ENCODE measurements at places on chromosomes 6 and 20.
A peak's percentile ranks its signal among the peaks of the same experiment; 100 is the strongest.

DNA sequence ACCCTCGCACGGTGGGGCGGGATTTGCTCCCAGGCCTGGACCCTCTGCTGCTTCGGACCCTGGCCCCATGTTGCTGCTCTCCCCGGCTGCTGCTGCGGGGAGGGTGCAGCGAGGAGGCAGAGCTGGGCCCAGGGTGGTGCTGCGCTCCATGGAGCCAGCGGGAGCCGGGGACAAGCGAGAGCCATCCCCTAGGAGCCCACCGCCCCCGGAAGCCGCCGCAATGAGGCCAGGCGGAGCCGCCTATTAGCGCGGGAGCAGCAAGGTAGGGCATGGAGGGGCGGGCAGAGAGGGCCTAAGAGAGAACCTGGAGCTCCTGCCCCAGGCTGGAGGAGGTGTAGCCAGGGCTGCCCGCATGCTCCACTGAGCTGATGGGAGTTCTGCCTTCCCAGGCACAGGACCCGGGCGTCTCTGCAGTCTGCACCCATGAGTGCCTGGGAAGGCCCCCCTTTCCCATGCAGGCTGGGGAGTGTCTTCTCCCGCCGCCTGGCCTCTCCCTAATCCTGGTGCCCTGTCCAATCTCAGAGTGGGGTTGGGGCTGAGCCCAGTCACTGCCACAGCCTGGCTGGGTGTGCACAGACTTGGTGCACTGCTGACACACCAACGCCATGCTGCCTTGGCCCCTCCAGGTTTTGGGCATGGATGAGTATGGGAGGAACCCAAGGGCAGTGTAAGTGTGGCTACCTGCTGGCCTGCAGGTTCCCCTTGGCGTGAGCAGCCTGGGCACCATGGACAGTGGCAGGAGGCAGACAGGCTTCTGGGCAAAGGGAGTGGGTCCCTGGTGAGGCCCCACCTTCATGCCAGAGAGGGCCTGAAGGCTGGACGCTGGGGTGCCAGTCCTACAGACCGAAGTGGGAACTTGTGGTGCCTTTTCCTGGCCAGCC, 360.6 kb upstream of the MAP3K7 start:
- DNase-seq: no peak

GRCh38 chr20:50911030-50911429, 20.2 kb downstream of the ADNP start:
- no peak for DNase-seq

DNA sequence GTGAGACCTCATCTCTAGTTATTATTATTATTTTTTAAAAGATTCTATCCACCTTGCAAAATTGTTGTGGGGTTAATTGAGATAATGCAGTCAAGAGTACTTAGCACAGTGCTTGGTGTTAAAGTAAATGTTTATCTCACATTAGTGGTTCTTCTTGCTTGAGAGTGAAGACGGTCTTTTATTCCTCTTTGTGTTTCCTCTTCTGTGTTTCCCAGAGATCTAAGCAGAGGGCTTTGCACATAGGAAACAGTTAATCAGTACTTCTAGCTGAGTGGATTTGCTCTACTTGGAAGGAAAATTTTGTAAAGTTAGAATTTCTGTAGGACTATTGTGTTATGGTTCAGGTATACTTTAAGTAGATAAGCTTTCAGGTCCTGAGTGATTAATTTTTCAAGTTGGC, 3.5 kb downstream of the ARMC2 start:
- no peak for DNase-seq

DNA sequence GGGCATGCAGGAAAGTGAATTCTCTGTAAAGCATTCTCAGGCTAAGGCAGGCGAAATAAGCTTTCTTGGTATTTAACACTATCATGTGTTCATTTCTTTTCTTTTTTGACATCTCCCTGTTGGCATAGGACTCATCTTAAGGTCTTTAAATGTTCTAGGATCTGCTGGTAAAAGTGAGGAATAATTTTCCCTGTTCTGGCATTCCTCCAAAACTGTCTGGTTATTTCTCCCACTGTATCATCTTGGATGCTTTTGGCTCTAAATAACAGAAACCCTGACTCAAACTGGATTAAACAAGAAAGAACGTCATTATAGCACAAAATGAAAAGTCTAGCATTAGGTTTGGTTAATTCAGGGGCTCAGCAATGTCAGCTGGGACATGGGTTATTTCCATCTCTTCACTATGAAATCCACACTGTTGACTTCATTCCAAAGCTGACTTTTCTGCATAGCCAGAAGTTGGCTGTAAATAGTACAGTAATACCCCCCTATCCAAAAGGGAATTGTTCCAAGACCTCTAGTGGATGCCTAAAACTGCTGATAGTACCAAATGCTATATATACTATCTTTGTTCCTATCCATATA, 37.9 kb upstream of the SNAP25 start:
- no peak for DNase-seq

DNA sequence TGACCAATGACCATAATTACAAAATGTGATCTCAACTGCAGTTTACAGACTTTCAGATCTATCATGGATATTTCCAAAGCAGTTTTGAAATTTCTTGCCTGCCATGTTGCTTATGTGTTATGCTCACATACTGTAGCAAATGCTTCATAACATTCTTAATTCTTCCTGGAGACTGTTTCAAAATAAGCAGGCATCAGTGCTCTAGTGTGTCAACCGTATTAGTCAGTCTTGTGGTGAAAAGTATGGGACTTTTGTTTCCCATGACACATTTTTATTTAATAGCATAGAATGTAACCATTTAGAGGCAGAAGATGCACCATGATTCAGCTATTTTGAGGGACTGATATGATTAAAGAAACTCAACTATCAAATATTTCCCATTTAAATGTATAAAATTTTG, 1.7 kb downstream of the POPDC3 start:
- no peak for DNase-seq

- DNase-seq: no peak
These were observed 64.8 kb downstream of the SNX9 start for GRCh38 chr6:157887892-157888291.

DNA sequence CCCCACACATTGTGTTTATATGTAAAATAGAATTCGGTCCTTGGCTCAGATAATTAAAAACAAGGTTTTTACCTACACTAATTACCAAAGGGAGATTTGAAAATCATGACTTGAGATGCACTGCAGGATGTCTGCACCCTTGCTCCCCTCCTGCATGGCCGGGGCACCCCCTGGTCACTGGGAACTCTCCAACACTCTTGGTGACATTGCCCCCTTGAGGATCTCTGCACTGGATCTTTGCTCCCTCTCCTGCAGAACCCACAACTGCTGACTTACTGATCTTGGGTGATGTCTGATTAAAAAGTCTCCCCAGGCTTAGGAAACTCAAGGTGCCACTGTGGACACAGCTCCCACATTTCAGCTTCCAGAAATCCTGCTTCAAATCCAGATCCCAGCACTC, 17.1 kb upstream of the CSNK2A1 start:
- no peak for DNase-seq

DNA sequence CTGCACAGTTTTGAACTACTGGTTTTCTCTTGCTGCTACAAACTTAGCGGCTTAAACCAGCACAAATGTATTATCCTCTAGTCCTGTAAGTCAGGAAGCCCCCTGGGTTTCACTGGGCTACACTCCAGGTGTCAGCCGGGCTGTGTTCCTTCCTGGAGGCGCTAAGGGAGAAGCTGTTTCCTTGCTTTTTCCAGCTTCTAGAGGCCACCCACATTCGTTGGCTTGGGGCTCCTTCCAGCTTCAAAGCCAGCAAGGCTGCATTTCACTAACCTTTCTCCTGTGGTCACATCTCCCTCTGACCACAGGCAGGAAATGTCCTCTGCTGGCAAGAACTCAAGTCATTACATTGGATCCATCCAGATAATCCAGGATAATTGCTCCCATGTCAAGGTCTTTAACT, 350.6 kb upstream of the PLCB4 start:
- no peak for DNase-seq

DNA sequence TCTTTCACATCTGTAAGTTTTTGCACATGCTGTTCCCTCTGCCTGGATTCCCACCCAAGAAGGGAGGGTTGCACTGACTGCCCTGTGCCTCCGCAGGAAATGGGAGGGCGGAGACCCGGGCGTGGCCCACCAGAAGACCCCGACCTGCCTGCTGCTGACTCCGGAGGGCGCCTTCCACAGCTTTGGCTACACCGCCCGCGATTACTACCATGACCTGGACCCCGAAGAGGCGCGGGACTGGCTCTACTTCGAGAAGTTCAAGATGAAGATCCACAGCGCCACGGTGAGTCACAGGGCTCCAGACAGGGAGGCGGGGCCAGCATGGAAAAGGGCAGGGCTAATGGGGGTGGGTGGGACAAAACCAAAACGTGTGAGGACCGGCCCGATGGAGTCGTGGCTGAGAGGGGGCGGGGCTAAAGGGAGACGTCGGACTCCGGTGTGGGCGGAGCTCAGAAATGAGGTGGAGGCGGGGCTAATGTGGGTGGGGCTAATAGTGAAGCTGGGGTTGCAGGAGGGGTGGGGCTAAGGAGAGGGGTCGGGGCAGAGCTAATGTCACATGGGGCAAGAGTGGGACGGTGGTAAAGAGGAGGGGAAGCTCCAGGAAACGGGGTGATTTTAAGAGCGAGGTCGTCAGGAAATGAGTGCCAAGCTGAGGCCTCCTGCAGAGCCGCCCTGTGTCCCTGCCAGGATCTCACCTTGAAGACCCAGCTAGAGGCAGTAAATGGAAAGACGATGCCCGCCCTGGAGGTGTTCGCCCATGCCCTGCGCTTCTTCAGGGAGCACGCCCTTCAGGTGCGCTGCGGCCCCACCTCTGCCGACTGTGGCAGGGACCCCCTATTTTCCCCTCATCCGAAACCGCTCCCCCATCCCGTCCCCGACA, 12.6 kb downstream of the HSPA12B start:
- peak; percentile 73 for DNase-seq

GRCh38 chr6:163001330-163001729, 273.6 kb downstream of the PACRG start:
- no peak for DNase-seq

GRCh38 chr6:10908228-10908627, 21.4 kb downstream of the SYCP2L start:
- no peak for DNase-seq

DNA sequence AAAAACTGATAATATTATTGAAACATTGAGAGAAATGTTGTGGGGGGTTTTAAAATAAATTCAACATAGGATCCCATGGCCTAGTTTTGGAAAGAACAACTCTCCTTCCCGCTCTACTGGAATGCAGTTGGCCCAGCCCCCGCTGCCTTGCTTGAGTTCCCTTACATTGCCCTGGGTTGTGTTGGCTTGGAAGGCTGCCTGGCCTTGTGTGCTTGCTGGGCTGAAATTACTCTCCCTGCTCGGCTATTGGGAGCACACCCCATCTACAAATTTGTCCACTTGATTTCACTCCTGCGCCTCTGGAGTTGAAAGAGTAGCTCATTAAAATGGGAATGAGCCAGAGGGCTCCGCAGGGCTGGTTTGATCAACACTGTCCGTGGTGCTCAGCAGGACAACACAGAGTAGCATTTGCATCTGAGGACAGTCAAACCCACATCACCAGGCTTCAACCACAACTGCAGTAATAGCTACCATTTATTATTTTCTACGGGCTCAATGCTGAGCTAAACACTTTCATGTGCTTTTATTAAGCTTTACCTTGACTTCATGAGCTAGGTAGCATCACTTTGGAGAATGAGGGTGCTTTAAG, 35.2 kb downstream of the DOK5 start:
- no peak for DNase-seq

- DNase-seq: no peak
These were observed 180.7 kb downstream of the HIVEP2 start for GRCh38 chr6:142764311-142764710.

- DNase-seq: no peak
These were observed 44.9 kb upstream of the KCNG1 start for GRCh38 chr20:51067792-51068191.

DNA sequence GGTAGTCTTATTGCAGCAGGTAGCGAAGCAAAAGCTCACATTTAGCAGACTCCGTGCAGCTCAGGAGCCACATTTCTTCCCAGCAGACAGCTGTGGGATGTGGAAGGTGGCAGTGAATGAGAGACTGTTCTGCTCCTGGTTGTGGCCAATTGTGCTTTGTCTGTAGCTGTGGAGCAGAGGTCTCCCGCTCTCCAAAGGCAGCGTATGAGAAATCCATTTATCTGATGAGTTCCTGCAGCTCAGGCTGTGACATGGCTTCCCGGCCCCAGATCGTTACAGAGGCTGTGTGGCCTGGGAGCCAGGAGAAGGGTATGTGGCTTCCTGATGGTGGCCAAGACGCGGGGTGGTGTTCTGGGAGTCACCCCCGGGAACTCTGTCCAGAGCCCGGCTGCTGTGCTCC, 64.5 kb upstream of the KIF16B start:
- no peak for DNase-seq

- DNase-seq: no peak
These were observed 39.8 kb upstream of the BACH2 start for GRCh38 chr6:90336388-90336947.

- no peak for DNase-seq
These were observed 266.0 kb downstream of the ALDH8A1 start for GRCh38 chr6:134683783-134684422.

- DNase-seq: no peak
These were observed 8.9 kb upstream of the QKI start for GRCh38 chr6:163405412-163406309.

- DNase-seq: no peak
These were observed 30.8 kb upstream of the CEP162 start for GRCh38 chr6:84258268-84258667.

- DNase-seq: no peak
These were observed 175.4 kb downstream of the IBTK start for GRCh38 chr6:82072121-82072521.

DNA sequence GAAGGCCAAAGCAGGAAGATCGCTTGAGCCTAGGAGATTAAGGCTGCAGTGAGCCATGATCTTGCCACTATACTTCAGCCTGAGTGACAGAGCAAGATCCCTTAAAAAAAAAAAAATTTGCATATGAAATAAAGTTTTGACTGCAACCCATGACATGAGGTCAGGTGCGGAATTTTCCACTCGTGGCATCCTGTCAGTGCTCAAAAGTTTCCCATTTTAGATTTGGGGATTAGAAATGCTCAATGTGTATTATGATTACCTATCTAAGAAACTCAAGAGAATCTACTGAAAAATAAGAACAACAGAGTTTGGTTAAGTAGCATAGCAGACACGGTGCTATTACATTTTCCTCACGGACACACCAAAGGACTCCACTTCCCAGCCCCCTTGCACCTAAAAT, 11.7 kb downstream of the SLC23A2 start:
- no peak for DNase-seq

DNA sequence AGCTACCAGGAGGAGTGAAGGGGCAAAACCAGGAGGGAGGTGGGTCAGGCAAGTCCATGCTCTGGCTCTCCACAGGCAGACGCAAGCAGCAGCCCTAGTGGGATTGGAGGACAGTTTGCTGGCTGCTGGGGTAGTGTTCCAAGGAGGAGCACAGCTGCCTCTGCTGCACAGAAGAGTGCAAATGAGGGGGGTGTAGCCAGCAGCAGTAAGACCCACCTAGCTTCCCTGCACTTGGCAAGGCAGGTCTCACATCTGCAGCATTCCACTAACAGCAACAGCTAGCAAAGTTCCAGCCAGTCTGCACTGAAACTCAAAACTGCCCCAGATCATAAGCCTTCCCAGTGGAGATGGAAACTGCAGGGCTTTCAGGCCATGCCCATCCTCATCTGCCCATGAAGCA, 405.0 kb downstream of the UTRN start:
- no peak for DNase-seq

- DNase-seq: no peak
These were observed 90.5 kb downstream of the NOL4L start for GRCh38 chr20:32494483-32495216.

GRCh38 chr6:43884652-43885022, 114.6 kb downstream of the VEGFA start:
- DNase-seq: no peak
